ENCODE measurements at places on chromosomes 1 and 21. TPM values are rescaled to one million over a fixed set of nuclear protein-coding genes. Genes with fewer than 3 reads are reported as not detected.

GRCh38 chr1:61904354-61904753 is 162.1 kb downstream of the PATJ start:
- H3K4me3 ChIP-seq, result no peak overlapping the region
- peaks cover 22% of the 10 kb centered on the region for H3K36me3 ChIP-seq
- no peaks in the 10 kb centered on the region for H3K4me1 ChIP-seq
- no peak for DNase-seq
- no peaks in the 10 kb centered on the region for H3K27me3 ChIP-seq

Gene JAM2
- not detected for total RNA-seq

Gene FAM163A
- total RNA-seq, result not detected

Gene DNAJC11
- total RNA-seq, result 41.4 TPM

Gene XCL1
- total RNA-seq, result not detected

- H3K36me3 ChIP-seq, result no peaks in the 10 kb centered on the region
- no peak overlapping the region for H3K4me3 ChIP-seq
- DNase-seq, result no peak
- H3K27me3 ChIP-seq, result no peaks in the 10 kb centered on the region
- no peak overlapping the region for H3K27ac ChIP-seq
These were observed 3.2 kb upstream of the NUAK2 start for GRCh38 chr1:205324781-205325180.

Gene KANK4
- total RNA-seq, result not detected

- H3K27ac ChIP-seq, result no peak overlapping the region
- H3K4me1 ChIP-seq, result no peaks in the 10 kb centered on the region
- no peak for DNase-seq
- no peaks in the 10 kb centered on the region for H3K27me3 ChIP-seq
- H3K36me3 ChIP-seq, result peaks cover 81% of the 10 kb centered on the region
- H3K4me3 ChIP-seq, result no peak overlapping the region
These were observed 32.3 kb downstream of the YARS1 start for GRCh38 chr1:32784817-32785216.

GRCh38 chr21:29477347-29477746 is 178.6 kb downstream of the BACH1 start:
- no peaks in the 10 kb centered on the region for H3K27me3 ChIP-seq
- H3K27ac ChIP-seq, result no peak overlapping the region
- no peaks in the 10 kb centered on the region for H3K36me3 ChIP-seq
- H3K4me3 ChIP-seq, result no peak overlapping the region
- H3K4me1 ChIP-seq, result no peaks in the 10 kb centered on the region
- DNase-seq, result no peak

Gene PTCH2
- total RNA-seq, result 0.94 TPM

DNA sequence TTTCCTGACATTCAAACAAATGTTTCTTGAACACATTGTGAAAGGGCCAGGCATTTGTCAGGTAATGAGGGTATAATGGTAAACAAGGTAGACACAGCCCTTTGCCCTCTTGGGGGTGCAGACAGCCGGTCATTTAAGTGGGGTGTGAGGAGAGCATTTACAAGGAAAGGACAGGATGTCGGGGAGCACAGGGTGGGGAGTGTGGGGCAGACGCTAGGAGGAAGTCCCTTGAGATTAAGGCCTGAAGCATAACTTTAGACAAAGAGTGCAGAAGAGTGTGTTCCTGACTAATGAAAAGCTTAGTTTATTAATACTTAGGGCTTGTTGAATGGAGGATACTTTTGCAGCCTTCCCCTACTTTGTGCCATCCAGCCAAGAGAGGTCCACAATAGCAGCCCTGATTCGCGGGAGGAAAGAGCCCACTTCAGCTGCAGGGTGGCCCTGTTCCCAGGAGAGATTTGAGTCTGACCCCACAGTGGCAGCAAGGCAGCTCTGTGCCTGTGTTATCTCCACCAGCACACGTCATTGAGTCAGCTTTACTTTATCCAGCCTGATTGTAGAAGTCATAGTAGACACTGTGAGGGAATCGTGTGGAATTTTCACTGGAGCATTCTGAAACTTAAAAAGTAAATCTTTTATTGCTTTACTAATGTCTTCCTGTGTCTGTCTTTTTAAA is 35.1 kb downstream of the MPZL1 start:
- no peaks in the 10 kb centered on the region for H3K36me3 ChIP-seq
- H3K27me3 ChIP-seq, result no peaks in the 10 kb centered on the region
- H3K4me1 ChIP-seq, result peaks cover 3% of the 10 kb centered on the region
- no peak overlapping the region for H3K27ac ChIP-seq

Gene OLIG2
- not detected for total RNA-seq

- H3K36me3 ChIP-seq, result no peaks in the 10 kb centered on the region
- H3K27ac ChIP-seq, result no peak overlapping the region
- no peak for DNase-seq
- H3K4me3 ChIP-seq, result no peak overlapping the region
- peaks cover 29% of the 10 kb centered on the region for H3K27me3 ChIP-seq
- H3K4me1 ChIP-seq, result no peaks in the 10 kb centered on the region
These were observed 81.3 kb downstream of the SYF2 start for GRCh38 chr1:25150985-25151495.

Data from CD4-positive, CD25-positive, alpha-beta regulatory T cell (primary cell).